Liver (tissue), 10 donors: ENCODE measurements at places on chromosomes 7 and 10. TPM values are rescaled to one million over a fixed set of nuclear protein-coding genes. Genes with fewer than 3 reads are reported as not detected.

DNA sequence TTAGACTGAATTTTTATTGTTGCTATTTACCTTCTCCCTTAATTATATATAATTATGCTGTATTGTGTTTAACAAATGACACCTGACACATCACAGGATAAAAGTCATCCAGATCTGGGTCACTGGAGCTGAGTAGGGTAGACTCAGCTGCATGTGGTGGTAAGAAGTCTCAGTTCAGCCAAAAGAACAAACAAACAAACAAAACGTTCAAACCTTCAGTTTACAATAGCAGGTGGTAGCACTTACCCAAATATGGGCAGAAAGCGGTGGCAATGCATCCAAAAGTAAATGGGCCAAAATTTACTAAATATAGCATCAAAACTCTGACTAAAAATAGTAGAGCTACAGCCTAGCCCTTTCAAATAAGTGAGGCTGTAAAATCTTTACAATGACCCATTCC is 42.2 kb downstream of the ZWINT start:
- H3K27me3 ChIP-seq, result no peaks in the 10 kb centered on the region
- DNase-seq, result no peak
- H3K4me1 ChIP-seq, result no peaks in the 10 kb centered on the region
- H3K27ac ChIP-seq, result no peak overlapping the region

GRCh38 chr7:156347132-156347531 is 293.4 kb upstream of the RNF32 start:
- no peaks in the 10 kb centered on the region for H3K4me1 ChIP-seq
- H3K27me3 ChIP-seq, result no peaks in the 10 kb centered on the region

- no peak overlapping the region for H3K4me3 ChIP-seq
- no peaks in the 10 kb centered on the region for H3K4me1 ChIP-seq
- DNase-seq, result no peak
- no peaks in the 10 kb centered on the region for H3K36me3 ChIP-seq
- no peaks in the 10 kb centered on the region for H3K27me3 ChIP-seq
- H3K27ac ChIP-seq, result no peak overlapping the region
Measured at GRCh38 chr10:8095959-8096358, 41.5 kb downstream of the GATA3 start.

DNA sequence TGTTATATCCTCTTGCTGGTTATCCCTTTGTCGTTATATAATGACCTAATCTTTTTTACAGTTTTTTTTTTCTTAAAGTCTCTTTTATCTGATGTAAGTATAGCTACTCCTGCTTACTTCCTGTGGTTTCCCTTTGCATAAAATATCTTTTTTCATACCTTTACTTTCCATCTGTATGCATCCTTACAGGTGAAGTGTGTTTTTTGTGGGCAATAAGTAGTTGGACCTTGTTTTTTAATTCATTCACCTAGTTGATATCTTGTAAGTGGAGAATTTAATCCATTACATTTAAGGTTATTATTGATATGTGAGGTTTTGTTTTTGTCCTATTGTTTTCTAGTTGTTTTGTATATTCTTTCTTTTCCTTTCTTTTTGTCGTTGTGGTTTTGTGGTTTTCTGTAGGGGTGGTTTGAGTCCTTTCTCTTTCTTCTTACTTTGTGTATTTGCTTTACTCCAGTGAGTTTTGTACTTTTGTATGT is 168.6 kb downstream of the MLLT10 start:
- no peak overlapping the region for H3K4me3 ChIP-seq
- no peak overlapping the region for H3K27ac ChIP-seq
- H3K36me3 ChIP-seq, result no peaks in the 10 kb centered on the region
- no peaks in the 10 kb centered on the region for H3K27me3 ChIP-seq
- DNase-seq, result no peak

DNA sequence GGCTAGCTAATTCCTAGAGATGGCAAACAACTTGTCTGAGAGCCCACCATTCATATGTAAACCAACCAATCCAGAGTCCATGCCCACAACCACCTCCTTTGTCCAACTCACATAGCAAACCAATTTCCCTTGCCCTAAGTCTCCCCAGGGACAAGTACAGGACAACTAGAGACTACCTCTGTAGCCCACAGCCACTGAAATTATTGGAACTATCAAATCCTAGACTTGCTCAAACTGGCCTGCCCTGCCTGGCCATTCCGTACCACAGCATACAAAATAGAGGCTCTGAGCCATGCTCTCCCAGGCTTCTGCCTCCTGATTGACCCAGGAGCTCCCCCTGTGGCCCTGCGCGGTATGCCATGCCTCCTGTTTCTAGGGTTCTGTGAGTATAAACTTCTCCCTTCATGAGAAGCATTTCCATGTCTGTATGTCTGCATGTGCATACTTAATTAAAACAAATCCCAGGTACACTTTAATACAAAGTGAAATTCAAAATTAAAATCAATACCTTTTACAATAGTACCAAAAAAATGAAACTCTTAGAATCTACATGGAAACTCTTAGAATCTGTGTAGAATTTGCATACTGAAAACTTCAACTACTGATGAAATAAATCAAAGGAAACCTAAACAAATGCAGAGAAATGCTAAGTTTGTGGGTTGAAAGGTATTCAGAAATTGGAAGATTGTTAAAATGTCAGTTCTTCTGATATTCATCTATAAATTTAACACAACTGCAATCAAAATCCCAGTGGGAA is 4.0 kb upstream of the HECW1 start:
- H3K27me3 ChIP-seq, result peaks cover 5% of the 10 kb centered on the region
- no peaks in the 10 kb centered on the region for H3K36me3 ChIP-seq
- no peak overlapping the region for H3K4me3 ChIP-seq
- peak; percentile 69 for DNase-seq
- H3K4me1 ChIP-seq, result no peaks in the 10 kb centered on the region

GRCh38 chr7:130493275-130493873 is 1.5 kb downstream of the MEST start:
- no peak overlapping the region for H3K4me3 ChIP-seq

DNA sequence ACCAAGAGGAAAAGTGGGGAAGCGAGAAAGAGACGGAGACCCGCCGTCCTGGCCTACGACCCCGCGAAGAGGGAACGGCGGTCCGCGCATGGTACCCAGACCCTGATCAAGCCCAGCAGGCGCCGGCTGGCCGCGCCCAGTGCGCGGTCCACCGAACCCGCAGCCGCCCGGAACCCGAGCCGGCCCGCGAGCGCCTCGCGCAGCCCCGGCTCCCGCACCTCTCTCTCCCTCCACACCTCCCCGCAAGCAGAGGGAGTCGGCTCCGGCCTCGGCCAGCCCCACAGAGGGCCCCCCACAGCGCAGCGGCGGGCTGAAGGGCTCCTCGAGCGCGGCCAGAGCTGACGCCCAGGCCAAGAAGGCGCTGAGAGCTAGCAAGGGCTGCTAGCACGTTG is 164.7 kb downstream of the AGMO start:
- no peak overlapping the region for H3K4me3 ChIP-seq
- no peak overlapping the region for H3K27ac ChIP-seq
- H3K4me1 ChIP-seq, result no peaks in the 10 kb centered on the region
- H3K27me3 ChIP-seq, result no peaks in the 10 kb centered on the region
- no peaks in the 10 kb centered on the region for H3K36me3 ChIP-seq
- DNase-seq, result no peak

- no peaks in the 10 kb centered on the region for H3K4me1 ChIP-seq
- no peaks in the 10 kb centered on the region for H3K27me3 ChIP-seq
- H3K4me3 ChIP-seq, result no peak overlapping the region
- H3K36me3 ChIP-seq, result no peaks in the 10 kb centered on the region
Measured at GRCh38 chr10:126476246-126476645, 88.0 kb upstream of the ADAM12 start.

DNA sequence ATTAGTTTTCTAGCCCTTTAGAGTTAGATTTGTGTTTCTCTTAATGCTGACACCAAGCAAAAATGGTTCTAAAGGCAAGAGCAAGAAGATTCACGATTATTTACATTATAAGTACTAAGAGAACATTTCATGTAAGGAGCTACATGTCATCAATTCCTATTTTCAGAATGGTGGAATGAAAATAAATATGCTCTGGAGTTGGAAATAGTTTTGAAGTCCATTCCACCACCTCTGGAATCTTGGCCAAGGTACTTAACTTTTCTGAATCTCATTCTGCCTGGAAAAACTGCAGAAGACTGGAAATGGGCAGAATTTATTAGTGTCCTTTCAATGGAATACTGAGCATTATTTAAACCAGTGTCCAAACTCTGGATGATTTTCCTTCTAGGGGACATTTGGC is 125.1 kb upstream of the RAB11FIP2 start:
- no peak overlapping the region for H3K4me3 ChIP-seq
- no peak overlapping the region for H3K27ac ChIP-seq
- no peaks in the 10 kb centered on the region for H3K27me3 ChIP-seq
- H3K4me1 ChIP-seq, result no peaks in the 10 kb centered on the region
- no peaks in the 10 kb centered on the region for H3K36me3 ChIP-seq
- no peak for DNase-seq

DNA sequence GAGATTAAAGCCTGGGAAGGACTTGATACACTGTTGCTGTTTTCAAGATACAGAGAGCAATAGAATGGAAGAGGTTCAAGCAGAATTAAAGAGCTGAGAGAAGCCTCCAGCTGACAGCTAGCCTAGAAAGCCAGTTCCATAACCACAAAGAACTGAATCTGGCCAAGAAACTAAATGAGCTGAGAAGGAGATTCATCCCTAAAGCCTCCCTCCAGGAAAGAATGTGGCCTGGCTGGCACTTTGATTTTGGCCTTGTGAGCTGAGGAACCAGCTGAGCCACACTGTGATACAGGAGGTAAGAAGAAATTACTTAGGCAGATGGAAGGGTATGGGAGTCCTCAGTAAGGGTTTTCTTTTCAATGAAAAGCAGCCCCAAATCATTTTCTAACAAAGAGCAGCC is 324.1 kb downstream of the PHF14 start:
- H3K4me3 ChIP-seq, result no peak overlapping the region
- H3K27ac ChIP-seq, result no peak overlapping the region
- H3K36me3 ChIP-seq, result no peaks in the 10 kb centered on the region
- no peak for DNase-seq
- H3K27me3 ChIP-seq, result no peaks in the 10 kb centered on the region

GRCh38 chr10:62059217-62059920 is 157.9 kb downstream of the ARID5B start:
- no peaks in the 10 kb centered on the region for H3K27me3 ChIP-seq
- DNase-seq, result no peak

GRCh38 chr10:29063806-29064644 is 224.8 kb upstream of the LYZL1 start:
- H3K4me1 ChIP-seq, result no peaks in the 10 kb centered on the region
- no peak overlapping the region for H3K27ac ChIP-seq
- no peaks in the 10 kb centered on the region for H3K27me3 ChIP-seq
- no peak for DNase-seq

GRCh38 chr10:72259491-72260238 is 14.1 kb upstream of the DDIT4 start:
- no peak overlapping the region for H3K4me3 ChIP-seq
- H3K27ac ChIP-seq, result peak overlapping the region; percentile 90
- DNase-seq, result no peak
- H3K36me3 ChIP-seq, result no peaks in the 10 kb centered on the region
- H3K27me3 ChIP-seq, result no peaks in the 10 kb centered on the region
- peaks cover 17% of the 10 kb centered on the region for H3K4me1 ChIP-seq

DNA sequence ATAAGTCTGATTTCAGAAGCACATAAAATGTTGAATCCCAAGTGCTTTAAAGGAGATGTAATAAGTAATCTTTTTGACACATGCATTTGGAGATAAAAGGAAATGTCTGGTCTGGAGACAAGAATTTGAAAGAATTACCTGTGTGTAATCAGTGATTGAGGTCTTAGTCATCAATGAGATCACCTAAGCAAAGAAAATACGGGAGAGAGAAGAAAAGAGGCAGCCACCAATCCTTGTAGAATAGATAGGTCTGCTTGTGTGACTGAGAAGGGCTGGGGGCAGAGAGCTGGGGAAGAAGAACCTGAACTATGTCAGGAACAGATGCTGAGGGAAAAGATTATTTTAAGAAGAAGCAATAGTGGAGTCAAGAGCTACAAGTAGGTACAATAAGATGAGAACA is 49.3 kb upstream of the ITPRID1 start:
- no peak overlapping the region for H3K4me3 ChIP-seq
- no peaks in the 10 kb centered on the region for H3K36me3 ChIP-seq
- H3K27ac ChIP-seq, result no peak overlapping the region
- DNase-seq, result no peak

GRCh38 chr7:137928626-137929025 is 73.3 kb downstream of the CREB3L2 start:
- H3K36me3 ChIP-seq, result peaks cover 23% of the 10 kb centered on the region
- no peak for DNase-seq
- H3K27me3 ChIP-seq, result no peaks in the 10 kb centered on the region
- H3K27ac ChIP-seq, result no peak overlapping the region
- H3K4me3 ChIP-seq, result no peak overlapping the region

- no peaks in the 10 kb centered on the region for H3K4me1 ChIP-seq
- no peaks in the 10 kb centered on the region for H3K27me3 ChIP-seq
- H3K27ac ChIP-seq, result no peak overlapping the region
- H3K4me3 ChIP-seq, result no peak overlapping the region
- H3K36me3 ChIP-seq, result no peaks in the 10 kb centered on the region
Measured at GRCh38 chr10:451021-451471, 238.4 kb downstream of the DIP2C start.

- DNase-seq, result no peak
- H3K4me1 ChIP-seq, result no peaks in the 10 kb centered on the region
- H3K4me3 ChIP-seq, result no peak overlapping the region
- no peaks in the 10 kb centered on the region for H3K36me3 ChIP-seq
- no peaks in the 10 kb centered on the region for H3K27me3 ChIP-seq
Measured at GRCh38 chr10:106284802-106285587, 879.5 kb downstream of the SORCS1 start.

- no peaks in the 10 kb centered on the region for H3K27me3 ChIP-seq
- H3K27ac ChIP-seq, result no peak overlapping the region
- no peaks in the 10 kb centered on the region for H3K36me3 ChIP-seq
- H3K4me3 ChIP-seq, result no peak overlapping the region
- no peaks in the 10 kb centered on the region for H3K4me1 ChIP-seq
Measured at GRCh38 chr7:148332191-148333186, 258.1 kb upstream of the C7orf33 start.

- DNase-seq, result no peak
- H3K36me3 ChIP-seq, result no peaks in the 10 kb centered on the region
- no peak overlapping the region for H3K4me3 ChIP-seq
Measured at GRCh38 chr7:29812185-29812876, 6.0 kb downstream of the WIPF3 start.

- no peak overlapping the region for H3K27ac ChIP-seq
- no peaks in the 10 kb centered on the region for H3K27me3 ChIP-seq
- no peak for DNase-seq
- H3K4me3 ChIP-seq, result no peak overlapping the region
- no peaks in the 10 kb centered on the region for H3K4me1 ChIP-seq
- no peaks in the 10 kb centered on the region for H3K36me3 ChIP-seq
Measured at GRCh38 chr7:103833401-103833800, 156.1 kb downstream of the RELN start.

- DNase-seq, result no peak
- no peaks in the 10 kb centered on the region for H3K4me1 ChIP-seq
- H3K36me3 ChIP-seq, result no peaks in the 10 kb centered on the region
Measured at GRCh38 chr7:157158400-157158799, 19.7 kb downstream of the UBE3C start.

The ZNF722 gene
- not detected for total RNA-seq

The BMPER gene
- 8.5 TPM for total RNA-seq

The MTG1 gene
- 43.1 TPM for total RNA-seq

The CALHM1 gene
- total RNA-seq, result not detected

The VSTM2A gene
- total RNA-seq, result not detected

The STEAP1B gene
- 0.08 TPM for total RNA-seq

The PDK4 gene
- 6.3 TPM for total RNA-seq

The TEX36 gene
- total RNA-seq, result not detected

The CYP2C9 gene
- total RNA-seq, result 1,353 TPM

The MMP21 gene
- total RNA-seq, result 0.17 TPM

The TEX47 gene
- total RNA-seq, result not detected

The MYL10 gene
- not detected for total RNA-seq

The CLCN1 gene
- not detected for total RNA-seq

The GCK gene
- 0.67 TPM for total RNA-seq

The GRID1 gene
- total RNA-seq, result 0.17 TPM

The ANKRD7 gene
- total RNA-seq, result not detected

The DGKI gene
- total RNA-seq, result 0.37 TPM

The LRRTM3 gene
- not detected for total RNA-seq
